ENCODE measurements at places on chromosomes 2 and 18.

DNA sequence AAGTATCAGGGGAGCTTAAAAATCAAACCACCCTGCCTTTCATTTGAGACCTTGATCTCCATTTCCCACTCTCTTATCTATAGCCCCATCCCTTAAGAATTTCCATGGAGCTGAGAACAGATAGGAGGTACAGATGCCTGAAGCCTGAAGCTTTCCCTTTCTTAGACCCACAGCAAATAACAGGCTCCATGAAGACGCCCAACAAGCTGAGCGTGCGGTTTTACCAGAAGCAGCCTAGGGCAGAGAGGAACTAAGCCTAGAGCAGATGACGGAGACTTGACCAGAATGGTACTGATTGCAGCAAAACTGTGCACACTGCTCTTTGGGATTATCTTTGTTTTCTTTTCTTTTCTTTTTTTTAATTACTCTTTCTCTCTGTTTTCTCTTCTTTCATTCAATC, 1.7 kb upstream of the ERBB4 start:
- no peak for DNase-seq

GRCh38 chr2:201151127-201151981, 31.6 kb upstream of the CASP10 start:
- no peak for DNase-seq

DNA sequence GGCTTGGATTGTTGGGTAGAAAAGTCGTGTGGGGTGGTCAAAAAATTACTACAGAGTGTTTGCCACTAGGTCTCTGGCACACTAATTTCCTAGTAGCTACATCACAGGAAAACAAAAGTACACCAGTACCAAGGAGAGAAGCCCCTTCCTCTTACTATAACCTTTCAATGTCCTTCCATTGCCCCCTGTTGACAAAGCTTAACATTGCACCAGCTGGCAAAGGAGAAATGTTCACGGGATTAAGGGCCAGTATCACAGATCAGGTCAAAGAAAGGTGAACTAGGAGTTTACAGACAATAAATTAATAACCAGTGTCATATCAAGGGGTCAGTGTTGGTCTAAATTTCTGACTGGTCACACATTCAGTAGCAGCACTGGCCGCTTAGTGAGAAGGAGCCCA, 1139.6 kb upstream of the FAM98A start:
- DNase-seq: no peak

DNA sequence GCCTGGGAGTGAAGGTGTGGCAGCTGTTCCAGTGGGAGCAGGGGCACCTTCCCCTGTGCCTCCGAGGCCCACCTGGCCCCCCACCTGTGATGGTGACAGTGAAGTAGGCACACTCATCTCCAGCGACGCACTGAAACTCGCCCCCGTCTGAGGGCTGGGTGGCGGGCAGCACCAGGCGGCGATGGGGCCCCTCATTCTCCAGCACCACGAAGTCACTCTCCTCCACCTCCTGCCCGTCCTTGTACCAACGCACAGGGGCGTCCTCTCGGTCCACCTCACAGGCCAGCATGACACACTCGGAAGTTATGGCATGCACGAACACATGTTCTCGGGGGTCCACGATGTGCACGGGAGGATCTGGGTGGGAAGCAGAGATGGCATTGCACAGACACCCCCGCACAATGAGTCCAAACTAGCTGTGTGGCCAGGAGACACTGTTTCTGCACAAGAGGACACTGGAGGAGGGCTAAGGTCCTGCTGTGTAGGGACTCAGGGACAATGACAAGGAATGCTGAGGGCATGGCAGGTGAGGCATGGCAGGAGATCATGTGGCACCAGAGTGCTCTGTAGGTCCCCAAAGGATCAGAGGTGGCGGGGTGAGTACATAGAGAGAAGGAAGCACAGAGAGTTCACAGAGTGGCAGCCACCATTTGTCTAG, 7.9 kb downstream of the OBSL1 start:
- DNase-seq: no peak

DNA sequence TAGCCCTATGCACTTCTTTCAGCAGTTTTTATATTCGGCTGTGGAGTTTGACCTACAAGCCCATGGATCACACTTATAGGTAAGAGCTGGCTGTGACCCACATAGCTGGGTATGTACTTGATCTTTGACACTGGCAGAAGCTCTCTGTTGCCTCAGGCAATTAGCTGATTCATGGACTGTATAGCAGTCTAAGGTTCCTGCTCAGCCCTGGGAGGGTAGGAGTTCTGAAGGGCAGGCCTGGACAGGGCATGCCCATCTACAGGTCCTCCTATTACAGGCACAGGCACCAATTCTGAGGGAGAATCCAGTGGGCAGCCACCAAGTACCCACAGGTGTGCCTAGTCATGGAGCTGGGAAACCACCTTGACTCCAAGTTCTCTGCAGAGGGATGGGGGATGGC, 301.8 kb upstream of the GALNT5 start:
- DNase-seq: no peak

DNA sequence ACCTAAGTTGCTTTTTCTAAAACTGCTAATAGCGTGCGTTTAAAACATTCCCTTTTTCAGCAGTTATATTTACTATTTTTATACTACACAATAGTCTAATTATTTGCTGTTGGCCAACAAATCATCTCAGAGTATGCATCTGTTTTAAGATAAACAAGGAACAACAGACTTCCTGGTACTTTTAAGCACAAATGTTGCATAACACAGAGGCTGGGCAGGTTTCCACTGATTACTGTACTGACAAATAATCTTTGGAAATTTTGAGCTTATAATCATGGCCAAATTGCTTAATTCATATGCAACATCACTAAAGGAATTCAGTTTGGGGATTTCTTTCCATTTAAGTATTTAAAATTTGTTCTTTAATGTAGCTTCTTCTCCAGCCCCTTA, 737.4 kb upstream of the SALL3 start:
- no peak for DNase-seq

- DNase-seq: no peak
Measured at GRCh38 chr18:67577386-67577785, 60.9 kb upstream of the DSEL start.

GRCh38 chr18:23227726-23228070, 92.4 kb downstream of the CABLES1 start:
- no peak for DNase-seq

- DNase-seq: no peak
Measured at GRCh38 chr2:6955511-6956136, 38.4 kb downstream of the RNF144A start.

DNA sequence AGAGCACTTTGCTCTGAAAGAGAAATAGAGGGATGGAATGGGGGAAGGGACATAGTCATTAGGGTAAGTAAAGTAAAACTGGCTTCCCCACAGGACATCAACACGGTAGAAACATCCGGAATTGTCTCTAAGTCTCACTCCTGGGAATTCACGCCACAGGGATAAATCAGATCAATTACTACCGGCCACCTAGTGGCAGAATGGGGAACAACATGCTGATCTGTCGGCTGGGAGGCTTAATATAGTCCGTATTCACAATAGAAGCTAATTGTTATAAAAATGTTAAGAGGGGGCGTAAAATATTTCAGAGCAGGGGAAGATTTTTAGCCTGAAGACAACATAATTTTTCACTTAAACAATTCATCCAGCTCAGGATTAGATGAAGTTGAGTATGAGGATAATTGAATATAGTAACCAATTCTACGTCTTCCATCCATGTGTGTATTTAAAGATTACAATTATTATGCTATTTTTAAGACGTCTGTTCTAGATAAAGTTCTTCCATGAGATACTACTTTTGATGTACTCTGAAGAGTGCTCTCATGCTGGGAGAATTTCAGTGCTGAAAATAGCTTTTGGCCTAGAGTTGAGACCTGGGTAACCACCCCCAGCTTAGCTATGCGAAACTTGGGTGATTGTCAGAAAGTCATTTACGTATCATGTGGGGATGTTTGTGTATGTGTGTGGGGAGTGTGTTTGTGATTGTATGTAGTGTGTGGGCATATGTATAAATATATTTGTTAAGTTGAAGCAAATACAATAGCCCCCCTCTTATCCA, 65.7 kb downstream of the LRRTM1 start:
- no peak for DNase-seq

GRCh38 chr2:160970052-160970965, 189.9 kb upstream of the TANK start:
- no peak for DNase-seq

- no peak for DNase-seq
Measured at GRCh38 chr2:55400332-55400731, 19.3 kb downstream of the CCDC88A start.

DNA sequence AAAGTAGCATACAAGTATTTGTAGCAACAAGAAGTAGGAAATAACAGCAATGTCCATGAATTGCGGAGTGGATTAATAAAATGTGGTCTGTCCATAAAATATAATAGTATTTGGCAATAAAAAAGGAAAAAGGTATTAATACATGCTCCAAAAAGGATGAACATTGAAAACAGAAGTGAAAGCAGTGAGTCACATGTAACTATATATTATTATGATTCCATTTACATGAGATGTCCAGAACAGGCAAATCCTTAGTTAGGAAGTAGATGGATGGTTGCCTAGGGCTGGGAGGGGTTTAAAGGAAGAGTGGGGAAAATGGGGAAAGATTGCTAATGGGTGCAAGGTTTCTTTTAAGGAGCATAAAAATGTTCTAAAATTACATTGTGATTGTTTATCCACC, 44.5 kb downstream of the CCDC74A start:
- no peak for DNase-seq

GRCh38 chr2:69771461-69771860, 29.5 kb downstream of the ANXA4 start:
- DNase-seq: no peak

DNA sequence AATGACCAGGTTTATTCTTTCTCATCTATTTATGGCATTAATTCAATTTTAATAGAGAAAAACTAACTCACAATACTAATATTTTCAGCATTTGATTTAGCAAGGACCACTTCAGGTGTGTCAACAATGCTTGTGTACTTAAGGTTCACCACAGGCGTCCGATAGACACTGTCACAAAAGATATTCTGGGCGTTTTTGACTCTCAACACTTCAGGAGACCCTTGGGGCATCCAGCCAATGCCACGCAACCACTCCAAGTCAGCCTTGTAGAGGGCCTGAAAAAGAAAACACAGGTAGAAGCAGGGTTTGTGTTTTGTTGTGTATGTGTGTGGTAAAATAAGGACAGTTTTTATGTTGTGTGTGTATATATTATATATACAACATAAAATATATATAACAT, 158.2 kb downstream of the NEB start:
- no peak for DNase-seq

- no peak for DNase-seq
Measured at GRCh38 chr2:226698671-226699070, 100.9 kb downstream of the IRS1 start.

DNA sequence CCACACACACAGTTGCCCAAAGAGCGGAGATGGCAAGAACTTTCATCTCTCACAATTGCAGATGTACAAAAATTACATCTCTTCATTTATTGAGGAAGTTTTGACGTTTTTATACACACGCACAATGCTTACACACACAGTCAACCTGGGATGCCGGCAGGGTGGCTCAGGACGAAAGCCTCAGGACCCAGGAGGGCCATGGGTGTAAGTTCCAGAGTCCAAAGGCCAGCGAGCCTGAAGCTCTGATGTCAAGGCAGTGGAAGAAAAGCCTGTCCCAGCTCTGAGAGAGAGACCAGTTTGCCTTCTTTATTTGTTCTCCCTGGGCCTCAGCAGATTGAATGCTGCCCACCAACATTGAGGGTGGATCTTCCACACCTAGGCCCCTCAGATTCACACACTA, 10.1 kb downstream of the AMER3 start:
- DNase-seq: no peak

- DNase-seq: no peak
Measured at GRCh38 chr2:235264121-235264493, 229.7 kb upstream of the AGAP1 start.

GRCh38 chr18:79515944-79516351, 120.2 kb downstream of the NFATC1 start:
- DNase-seq: no peak

DNA sequence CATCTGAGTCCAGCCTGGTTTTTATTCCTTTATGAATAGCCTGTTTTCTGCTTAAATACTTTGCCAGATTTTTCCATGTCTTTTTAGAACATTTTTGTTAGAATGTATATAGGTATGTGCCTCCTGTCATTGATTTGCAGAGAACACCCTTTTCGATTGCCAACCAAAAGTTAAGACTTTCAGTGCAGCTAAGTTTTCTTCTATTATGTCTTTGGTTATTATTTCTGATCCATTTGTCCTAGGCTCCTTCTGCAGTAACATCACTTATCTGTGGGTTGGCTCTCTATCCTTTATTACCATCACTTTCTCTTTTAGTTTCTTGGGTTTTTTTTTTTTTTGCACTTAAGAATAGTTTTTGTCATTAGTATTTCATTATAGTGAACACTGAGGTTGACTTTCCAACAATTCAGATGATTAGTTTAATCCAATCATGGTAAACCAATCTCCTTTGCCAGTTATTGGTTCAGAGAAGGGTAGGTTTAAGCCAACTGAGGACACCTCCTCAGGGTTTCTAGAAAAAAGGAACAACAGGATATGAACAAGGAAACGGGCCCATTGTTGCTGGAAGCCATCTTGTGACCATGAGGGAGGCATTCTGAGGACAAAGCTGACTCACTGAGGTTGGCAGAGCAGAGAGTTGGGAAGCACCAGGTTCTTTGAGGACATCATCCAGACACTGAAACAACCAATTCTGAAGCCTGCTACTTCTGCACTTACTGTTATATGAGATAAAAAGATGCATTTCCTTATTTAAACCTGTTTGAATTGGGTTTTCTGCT, 37.9 kb upstream of the GBX2 start:
- DNase-seq: no peak

DNA sequence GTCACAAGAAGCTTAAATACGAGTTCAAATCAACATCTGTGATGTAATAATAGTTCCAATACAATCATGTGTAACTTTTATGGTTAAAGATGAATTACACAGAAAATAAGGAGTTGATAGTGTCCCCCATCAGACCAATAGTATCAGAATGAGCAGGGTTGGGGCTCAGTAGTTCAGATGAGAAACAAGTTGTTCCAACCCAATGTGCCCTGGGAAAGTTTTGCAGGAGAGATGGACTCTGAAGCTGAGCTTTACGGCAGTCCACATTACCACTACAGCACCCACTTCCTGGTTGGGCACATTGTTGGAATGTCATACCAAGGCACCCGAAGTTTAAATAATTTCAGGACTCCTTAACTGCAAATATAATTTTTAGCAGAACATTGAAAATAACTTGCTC, 12.1 kb upstream of the CXCR4 start:
- DNase-seq: no peak

DNA sequence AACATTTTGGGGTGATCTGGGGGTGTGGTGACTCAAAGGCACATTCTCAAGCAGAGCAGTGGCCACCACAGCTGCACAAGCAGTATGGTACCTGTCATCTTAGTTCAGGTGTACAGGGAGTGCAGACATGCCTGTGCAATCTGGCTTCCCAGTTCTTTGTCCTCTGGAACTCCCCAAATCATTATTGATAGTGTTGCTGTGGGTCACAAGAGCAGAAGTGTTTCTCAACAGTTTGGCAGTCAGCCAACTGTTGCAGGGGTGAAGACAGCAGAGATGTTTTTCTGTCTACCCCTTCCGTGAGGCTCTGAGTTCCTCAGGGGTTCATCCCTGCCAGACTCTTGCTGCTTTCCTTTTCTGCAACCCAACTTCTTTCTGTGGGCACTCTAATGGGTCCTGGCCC, 206.5 kb upstream of the ZSWIM2 start:
- no peak for DNase-seq
